ENCODE measurements at places on chromosomes 4 and X. TPM values are rescaled to one million over a fixed set of nuclear protein-coding genes. Genes with fewer than 3 reads are reported as not detected.

DNA sequence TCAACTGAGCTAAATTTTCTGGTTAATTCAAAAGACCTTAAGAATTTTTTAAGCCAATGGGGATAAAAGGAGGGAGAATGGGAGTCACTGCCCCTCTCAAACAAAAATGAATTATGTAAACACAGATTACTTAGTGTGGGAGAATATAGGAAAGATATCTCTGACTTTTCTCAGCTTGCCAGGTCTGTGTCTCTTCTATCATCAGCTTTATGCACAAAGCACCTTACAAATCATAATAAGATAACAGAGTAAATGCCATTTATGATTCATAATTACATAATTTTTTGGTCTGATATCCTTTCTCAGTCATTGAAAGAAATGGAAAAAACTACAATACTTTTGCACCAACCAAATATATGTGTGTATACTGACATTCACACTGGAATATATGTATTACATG, 604.6 kb upstream of the FAM241A start:
- DNase-seq, result no peak

DNA sequence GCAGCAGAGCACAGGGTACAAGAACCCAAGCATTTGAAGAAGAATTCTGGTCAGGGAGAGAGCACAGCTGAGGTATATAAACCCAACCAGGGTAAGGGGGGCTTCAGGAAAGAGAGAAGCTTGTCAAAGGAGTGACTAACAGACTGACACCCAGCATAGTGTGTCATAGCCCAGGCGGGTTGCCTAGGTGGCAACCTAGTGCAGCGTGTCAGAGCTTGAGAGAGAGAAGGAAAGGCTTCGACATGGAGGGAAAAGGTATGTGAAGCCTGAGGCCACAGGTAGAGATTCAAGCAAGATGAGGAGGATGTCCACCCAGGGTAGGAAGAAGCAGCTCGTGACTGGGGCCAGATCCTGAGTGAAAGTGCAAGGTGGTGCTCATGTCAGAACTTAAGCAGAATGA, 8.5 kb upstream of the ANTXR2 start:
- DNase-seq, result no peak

SHROOM3 gene
- polyA plus RNA-seq, result 38.6 TPM

- DNase-seq, result no peak
Observed at GRCh38 chr4:132818091-132818490, 331.0 kb upstream of the PCDH10 start.

SASH3 gene
- polyA plus RNA-seq, result 1.9 TPM

F8A3 gene
- 6.1 TPM for polyA plus RNA-seq

LGI2 gene
- 30.6 TPM for polyA plus RNA-seq

GRCh38 chr4:106746451-106746850, 289.7 kb downstream of the DKK2 start:
- DNase-seq, result no peak

- DNase-seq, result no peak
Observed at GRCh38 chr4:139188648-139189416, 11.8 kb upstream of the ELF2 start.

BANK1 gene
- polyA plus RNA-seq, result 3.7 TPM

DNA sequence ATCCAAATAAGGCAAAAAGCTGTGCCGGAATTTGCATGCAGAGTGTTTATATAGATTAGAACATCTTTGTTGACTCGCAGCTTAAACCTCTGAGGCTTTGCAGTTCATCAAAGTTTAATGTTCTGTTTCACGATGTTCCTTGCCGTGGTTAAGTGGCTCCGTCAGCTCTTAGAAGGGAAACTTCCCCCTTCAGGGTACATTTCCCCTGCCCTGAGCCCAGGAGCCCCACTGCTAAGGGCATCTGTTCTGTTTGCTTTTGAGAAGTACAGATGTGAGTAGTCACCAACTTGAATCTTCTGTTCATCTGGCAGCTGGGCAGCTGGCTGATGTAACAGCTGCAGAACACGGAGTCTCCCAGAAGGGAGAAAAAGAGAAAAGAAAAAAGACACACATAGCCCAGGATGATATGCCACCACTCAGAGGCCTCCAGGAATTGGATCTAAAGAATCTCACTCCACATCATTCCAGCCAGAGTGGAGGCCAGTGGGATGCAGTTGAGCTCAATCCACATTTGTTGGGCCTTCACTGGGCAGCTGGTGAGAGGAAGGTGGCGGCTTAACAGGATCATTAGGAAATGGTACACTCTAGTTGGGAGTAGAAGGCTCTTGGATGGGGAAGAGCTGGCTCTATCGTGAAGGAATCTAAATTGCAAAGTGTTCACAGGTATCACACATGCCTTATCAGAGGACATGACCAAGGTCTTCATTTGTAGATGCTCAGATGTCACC, 178.7 kb upstream of the RBPJ start:
- peak; percentile 14 for DNase-seq

DNA sequence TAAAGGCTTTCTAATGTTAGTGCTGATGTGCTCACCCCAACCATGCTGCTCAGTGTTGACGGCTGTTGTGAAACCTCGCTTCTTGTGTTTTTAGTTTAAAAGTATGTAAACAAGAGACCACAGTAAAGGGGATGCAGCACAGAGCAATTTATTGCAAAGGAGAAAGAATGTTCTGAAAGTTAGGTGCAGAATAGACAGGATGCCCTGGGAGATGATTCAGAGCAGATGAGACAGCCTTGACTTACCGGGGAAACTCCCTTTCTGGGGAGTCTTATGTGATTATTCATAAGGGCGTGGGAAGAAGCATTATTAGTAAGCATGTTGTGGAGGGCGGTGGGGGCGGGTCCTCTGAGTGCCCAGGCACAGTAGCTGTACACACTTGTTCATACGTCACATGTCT, 47.7 kb downstream of the EVC start:
- no peak for DNase-seq

DNA sequence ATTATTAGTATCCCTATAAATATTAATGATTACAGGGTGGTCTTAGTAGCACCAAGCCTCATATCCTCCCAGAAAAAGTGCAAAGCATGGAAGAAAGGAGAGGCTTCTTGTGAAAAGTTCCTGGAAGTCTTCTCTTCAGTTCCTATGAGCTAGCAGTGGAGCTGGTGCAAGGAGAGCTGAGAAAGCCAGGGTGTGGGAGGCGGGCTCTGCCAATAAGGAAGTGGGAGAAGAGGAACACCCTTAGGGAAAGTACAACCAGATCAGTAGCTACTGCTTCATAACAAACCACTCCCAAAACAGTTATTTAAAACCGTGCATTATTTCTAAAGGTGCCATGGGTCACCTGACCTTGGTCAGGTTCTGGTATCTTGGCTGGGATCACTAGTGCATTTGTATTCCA, 72.4 kb downstream of the MAP9 start:
- DNase-seq, result no peak

NLRP2B gene
- polyA plus RNA-seq, result 0.08 TPM

Data from right renal pelvis (tissue), 4 donors.